Activated CD4-positive, alpha-beta T cell treated with anti-CD3 and anti-CD28 coated beads, Interleukin-2, amount 50 U/mL, for 4 hours (primary cell): ENCODE measurements at places on chromosomes 1 and 21.

DNA sequence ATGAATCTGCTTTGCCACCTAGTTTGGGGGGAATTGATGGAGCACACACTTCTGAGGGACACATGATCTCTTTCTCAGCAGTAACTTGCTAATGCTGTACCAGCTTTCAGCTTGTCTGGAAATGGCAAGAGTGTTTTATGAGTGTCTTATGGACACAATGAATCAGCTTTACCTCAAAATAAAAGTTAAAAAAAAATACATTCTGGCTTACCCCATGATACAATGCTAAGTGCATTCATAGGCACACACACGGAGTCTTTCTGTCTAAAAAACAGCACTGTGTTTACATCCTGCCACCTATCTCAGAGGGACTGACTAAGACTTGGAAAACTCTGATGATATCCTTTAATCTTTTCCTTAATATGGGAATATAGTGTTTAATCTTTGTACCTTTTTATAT is 455.5 kb upstream of the ADAMTS5 start:
- DNase-seq, result no peak

- DNase-seq, result no peak
Observed at GRCh38 chr21:14706712-14707510, 160.8 kb upstream of the SAMSN1 start.

DNA sequence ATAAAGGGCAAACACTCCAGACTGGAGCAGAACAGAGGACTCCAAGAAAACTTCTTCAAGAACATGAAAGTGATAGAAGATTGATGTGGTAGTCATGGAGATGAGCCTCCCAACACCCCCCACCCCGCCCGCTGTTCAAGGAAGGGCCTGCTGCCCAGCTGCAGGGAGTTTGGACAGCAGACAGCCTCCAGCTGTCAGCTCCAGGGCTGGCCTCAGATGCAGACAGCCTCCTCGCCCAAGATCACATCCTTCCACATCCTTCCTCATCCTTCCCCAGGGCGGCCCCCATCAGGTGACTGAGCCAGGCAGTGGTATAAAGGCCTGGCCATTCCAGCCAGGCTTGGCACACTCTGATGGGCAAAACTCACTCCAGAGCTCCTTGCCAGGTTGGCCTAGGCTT is 24.6 kb downstream of the HMGN2 start:
- no peak for DNase-seq

DNA sequence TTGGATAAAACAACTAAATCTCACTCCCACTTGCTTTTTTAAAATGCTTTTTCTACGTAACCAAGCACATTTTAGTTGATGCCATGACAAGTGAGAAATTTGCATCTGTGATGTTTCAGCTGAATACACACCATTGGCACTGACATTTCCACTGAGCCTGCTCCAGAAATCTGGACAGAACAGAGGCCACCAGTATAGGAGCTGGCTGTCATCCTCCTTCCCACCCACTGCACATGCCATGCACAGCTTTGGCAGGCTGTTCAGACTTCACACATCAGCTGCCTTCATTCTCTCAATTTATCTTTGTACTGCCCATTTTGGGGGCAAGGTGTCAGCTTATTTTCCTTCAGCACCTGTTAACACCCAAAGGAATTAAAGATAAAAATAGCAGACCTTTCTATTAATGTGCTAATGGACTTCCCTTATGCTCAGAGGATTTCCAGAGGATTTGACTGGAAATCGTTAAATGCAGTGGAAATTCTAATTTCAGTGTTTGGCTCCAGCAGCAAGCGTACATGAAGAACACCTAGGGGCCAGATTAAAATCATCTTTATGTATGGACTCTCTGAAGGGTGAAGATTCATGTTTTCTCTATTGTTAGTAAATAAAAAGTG is 12.9 kb upstream of the PODN start:
- DNase-seq, result no peak

DNA sequence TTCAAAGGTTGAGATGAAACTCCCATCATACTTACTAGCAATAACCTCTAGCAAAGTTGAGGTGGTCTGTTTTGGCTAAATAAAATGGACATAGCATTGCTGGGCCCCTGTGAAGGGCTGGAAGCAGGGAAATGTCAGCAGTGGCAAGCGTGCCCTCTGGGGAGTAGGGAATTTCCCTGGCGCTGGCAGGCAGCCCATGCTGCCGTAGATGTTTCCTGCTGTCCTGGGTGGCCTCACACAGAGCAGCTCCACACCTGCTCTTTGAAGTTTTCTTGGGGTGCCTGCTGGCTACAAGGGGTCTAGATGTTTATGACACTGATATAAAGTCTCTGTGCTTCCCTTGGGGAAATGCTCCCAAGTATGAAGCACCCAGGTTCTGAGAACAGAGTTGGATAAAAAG is 30.2 kb downstream of the ADARB1 start:
- DNase-seq, result no peak

GRCh38 chr1:219265026-219265515 is 91.4 kb downstream of the LYPLAL1 start:
- no peak for DNase-seq

DNA sequence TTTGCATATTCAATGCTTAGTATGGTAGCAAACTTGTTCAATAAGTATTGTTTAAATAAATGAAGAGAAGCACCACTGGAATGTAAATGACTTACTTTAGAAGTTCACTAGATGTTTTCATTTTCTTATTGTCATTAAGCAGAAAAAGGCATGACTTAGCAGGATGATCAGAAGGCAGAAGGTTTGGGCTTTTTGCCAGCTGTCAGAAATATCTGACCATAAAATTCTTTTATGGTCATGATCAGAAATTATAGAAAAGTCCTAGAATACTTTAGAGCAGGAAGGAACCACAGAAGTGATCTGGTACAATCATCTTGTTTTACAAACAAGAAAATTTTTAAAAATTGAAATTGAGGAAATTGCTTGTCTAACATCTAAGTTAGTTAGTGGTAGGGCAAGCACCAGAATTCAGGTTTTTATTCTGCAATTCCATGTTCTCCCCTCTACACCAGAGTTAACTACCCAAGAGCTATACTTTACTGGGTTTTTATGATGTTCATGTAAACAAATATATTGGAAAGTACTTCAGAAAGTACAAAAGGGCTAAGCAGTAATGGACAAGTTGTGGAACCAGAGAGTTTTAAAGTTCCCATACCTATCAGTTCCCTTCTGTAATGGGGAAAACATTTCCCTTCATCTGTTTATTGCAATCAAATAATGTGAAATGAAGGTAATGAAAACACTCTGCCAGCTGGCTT is 10.1 kb downstream of the FMO5 start:
- DNase-seq, result no peak

DNA sequence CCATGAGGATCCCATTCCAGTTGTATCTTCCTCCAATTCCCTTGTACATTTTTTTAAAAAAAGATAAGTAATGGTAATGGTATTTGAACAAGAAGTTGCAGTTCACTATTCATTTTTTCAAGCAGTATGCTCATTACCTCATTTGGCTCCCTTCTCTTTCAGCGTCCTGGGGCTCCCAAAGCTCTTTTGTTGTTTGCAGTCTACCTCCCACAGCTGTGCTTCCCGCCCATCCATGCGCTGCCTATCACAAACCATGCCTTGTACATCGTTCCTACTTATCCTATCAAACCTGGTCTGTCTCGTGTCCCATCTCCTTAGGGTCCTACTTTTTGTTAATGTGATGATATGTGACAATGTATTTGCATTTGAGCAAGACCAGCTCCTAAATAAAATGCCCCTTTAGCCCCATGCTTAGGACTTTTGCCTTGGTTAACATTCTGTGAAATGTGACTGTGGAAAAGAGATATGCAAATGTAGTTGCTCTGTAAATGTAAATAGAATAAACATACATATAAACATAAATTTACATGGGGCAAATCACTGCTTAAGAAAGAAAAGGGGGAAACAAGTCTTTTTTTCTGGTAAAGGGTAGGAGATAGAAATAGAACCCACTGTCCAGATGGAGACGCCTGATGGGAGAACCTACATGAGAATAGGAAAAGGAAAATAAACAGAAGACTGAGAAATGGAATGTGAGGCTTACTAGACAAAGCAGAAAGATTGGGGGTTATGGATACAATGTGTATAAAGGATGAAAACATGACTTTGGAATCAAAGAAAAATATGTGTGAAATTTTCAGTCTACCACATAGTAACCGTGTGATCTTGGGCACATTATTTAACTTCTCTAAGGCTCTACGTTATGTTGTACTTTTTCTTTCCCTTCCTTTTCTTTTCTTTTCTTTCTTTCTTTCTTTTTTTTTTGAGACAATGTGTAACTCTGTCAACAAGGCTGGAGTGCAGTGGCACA is 59.8 kb upstream of the PLXNA2 start:
- no peak for DNase-seq

DNA sequence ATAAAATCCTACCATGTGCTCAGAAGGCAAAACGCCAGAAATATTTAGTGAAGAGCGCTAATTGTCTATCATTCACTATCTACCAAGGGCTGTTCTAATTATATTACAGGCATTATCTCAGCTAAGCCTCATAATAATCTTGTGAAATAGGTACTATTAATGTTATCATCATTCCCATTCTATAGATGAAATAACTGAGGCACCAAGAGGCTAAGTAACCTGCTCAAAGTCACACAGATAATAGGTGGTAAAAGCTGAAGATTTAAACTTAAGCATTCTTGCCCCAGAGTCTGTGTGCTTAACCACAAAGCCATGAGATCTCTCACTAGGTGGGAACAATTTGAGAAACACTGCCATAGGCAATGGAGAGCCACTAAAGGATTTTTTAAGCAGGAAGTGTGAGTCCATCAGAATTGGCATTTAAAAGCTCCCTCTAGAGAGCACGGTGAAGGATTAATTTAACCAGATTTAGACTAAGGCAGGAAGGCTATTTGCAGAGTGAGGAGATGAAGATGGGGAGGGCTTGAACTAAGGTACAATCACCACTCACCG is 1.7 kb upstream of the SMAP2 start:
- DNase-seq, result no peak

DNA sequence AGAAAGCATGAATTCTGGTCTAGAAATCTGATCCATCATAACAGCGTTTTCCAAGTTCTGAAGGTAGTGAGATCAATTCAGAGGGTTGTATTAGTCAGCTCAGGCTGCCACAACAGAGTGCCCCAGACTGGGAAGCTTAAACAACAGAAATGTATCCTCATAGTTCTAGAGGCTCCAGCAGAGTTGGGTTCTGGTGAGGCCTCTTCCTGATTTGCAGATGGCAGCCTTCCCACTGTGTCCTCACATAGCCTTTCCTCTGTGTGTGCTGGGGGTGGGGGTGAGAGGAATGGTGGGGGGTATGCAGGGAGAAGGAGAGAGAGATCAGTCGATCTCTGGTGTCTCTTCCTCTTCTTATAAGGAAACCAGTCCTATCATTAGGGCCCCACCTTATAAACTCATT is 15.1 kb downstream of the ZBTB8B start:
- DNase-seq, result no peak

- no peak for DNase-seq
Observed at GRCh38 chr1:188261849-188262248, 1433.1 kb downstream of the PLA2G4A start.

DNA sequence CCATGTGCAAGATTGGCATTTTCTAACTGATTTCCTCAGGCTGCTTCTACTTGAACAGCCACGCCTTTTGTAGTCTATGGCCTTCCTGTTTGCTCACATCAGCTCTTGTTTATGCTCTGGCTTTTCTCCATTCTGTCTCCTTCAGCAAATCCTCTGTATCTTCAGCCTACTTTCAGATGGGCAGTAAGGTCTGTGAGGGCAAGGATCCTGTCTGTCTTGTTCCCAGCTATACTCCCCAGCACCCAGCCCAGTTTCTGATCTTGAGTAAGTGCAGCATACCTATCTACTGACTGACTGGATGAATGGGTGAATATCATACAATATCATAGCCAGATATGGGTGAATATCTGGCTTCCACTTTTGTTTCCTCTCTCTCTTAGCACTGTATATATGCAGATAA is 438.1 kb downstream of the LMO4 start:
- no peak for DNase-seq

GRCh38 chr1:204087181-204087892 is 14.4 kb downstream of the SOX13 start:
- no peak for DNase-seq

DNA sequence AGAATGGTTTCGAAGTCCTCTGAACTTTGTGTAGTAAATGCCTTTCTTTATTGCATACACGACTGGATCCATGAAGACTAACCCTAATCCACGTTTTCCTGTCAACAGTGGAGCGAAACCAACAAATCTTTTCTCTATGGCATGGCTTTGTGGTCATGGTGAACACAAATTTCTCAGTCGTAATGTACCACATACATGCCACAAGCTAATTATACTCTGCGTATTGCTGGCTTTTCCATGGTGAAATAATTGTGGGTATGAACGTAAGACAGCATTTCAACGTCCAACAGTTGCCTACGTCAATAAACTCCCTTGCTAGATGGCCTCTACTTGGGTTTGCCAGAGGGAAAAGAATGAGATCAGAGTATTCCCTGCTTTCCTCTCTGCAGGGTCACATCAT is 27.5 kb downstream of the INTS7 start:
- DNase-seq, result no peak

DNA sequence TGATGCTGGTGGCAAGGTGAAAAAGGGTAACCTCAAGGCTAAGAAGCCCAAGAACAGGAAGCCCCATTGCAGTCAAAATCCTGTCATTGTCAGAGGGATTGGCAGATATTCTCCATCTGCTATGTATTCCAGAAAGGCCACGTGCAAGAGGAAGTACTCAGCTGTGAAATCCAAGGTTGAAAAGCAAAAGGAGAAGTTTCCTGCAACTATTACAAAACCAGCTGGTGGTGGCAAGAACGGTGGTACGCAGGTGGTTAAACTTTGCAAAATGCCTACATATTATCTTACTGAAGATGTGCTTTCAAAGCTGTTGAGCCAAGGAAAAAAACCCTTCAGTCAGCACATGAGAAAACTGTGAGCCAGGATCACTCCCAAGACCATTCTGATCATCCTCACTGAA is 13.7 kb upstream of the VPS45 start:
- DNase-seq, result no peak

DNA sequence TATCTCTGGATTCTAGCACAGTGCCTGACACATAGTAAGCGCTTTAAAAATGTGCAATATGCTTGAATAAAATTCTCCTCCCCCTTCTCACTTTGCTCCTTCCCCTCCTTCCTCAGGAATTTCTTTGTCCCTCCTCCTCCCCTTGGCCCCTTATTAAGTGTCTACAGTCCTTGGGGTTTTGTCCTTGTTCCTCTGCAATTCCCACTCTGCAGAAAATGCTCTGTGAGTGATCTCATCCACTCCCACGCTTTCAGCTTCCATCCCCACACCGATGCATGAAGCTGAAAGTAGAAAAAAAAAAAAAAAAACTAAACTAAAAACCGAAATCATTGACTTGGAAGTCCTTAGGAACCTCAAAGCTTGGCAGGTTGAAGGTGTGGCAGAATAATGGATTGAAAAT is 273.6 kb downstream of the RRAGC start:
- no peak for DNase-seq

- no peak for DNase-seq
Observed at GRCh38 chr1:183580281-183580682, 10.0 kb downstream of the NCF2 start.

DNA sequence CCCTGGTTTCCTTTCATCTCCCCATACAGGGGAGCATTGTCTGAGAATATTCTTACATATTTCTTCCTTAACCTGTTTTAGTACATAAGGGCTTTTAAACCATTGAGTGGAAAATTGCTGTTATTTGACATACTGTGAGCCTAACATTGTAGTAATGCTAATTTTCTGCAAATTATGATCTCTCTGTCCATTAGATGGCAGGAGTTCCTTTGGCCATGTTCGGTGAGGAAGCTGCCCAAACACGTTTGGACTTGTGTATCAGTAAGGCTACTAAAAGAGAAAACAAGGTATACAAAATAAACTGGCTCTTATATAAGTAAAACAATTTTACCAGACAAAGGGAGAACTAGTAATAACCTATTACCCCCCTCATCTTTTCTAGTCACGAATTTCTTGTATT is 29.2 kb downstream of the CDC7 start:
- no peak for DNase-seq
